ENCODE measurements at places on chromosomes 7 and 10.

DNA sequence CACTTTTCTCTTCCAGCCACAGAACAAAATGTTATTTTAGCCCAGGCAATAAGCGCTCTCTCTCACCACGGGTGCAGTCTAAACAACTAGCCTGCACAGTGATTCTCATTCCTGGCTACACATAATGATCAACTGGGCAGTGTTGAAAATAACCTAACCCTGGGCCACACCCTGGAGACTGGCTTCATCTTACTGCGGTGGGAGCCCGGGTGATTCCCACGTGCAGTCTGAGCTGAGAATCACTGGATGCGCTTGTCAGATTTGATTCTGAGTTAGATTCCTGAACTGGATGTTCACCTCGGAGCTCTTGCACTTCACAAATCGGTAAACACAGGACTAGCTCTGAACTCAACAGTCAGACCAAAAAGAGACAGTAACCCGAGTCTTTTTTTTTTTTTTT lies 14.9 kb downstream of the ZC3HAV1 start:
- no peak for DNase-seq

- DNase-seq, result no peak
These were observed 23.6 kb upstream of the PRSS37 start for GRCh38 chr7:141864765-141865447.

GRCh38 chr7:73715648-73716317 lies 3.7 kb downstream of the STX1A start:
- no peak for DNase-seq

GRCh38 chr10:18221123-18221522 lies 80.9 kb downstream of the CACNB2 start:
- no peak for DNase-seq

DNA sequence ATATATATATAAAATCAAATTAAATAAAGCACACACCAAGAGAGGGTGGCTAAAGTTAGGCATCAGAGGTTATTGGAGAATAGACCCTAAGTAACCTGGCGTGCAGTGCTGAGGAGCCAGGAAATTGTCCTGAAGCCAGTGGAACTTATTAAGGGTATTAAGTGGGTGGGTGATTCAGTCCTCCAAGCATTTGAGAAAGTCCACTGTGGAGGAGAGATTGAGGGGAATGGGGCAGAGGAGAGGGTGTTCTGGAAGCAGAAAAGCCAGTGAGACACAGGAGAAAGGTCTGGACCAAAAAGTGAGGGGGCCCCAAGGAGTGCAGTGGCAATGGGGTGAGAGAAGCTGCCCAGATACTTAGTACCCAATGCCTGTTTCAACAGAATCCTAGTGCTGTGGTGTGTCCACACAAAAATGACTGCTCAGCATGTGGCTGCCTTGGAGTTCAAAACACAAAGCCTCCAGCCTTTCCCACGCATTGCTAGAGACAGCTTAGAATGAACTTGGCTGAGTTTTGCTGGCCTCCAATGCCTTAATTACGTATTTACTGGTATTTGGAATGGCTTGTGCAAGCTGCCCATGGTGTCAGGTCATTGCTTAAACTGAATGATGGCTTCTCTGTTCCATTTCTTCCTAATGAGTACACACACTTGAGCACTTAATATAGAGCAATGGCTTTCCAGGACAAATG lies 44.9 kb upstream of the CHST15 start:
- peak; percentile 39 for DNase-seq

DNA sequence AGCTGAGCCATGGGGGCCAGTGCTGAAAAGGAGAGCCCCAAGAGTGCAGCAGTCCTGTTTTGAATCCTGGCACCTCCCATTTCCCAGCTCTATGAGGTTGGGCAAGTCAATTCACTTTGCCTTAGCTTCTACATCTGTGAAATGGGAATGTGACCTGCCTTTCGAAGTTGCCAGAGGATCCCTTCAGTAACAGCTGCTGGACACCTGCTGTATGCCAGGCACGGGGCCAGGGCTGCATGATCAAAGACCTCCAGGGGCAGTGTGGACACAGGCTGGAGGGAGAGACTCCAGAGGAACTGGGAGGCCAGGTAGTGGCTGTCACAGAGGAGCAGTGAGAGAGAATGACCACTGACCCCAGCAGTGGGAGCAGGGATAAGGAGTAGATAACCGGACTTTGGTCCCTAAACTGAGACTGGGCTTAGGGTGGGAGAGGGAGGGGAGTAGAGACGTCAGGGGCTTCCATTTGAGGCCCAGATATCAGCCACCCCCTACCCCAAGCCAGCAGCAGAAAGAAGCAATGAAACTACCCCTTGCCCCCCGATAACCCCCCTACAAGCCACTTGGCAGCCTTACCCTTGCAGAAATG lies 45.2 kb downstream of the SRRM3 start:
- DNase-seq, result no peak

DNA sequence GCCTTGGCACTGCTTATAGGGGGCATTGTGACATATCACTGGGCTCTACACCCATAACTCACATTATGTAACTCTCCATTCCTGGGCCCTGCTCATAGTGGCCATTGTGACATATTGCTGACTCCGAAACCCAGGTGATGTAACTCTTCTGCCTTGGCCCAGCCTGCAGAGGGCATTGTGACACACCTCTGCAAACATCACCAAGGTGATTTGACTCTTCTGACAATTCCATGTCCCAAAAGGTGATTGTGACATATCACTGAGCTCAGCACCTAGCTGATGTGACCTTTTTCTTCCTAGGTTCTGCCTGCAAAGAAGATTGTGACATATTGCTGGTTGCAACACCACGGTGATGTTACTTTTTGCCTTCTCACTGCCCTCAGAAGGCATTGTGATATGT lies 36.5 kb upstream of the ZNF680 start:
- DNase-seq, result no peak

- no peak for DNase-seq
These were observed 11.9 kb downstream of the COL13A1 start for GRCh38 chr10:69813632-69814031.

DNA sequence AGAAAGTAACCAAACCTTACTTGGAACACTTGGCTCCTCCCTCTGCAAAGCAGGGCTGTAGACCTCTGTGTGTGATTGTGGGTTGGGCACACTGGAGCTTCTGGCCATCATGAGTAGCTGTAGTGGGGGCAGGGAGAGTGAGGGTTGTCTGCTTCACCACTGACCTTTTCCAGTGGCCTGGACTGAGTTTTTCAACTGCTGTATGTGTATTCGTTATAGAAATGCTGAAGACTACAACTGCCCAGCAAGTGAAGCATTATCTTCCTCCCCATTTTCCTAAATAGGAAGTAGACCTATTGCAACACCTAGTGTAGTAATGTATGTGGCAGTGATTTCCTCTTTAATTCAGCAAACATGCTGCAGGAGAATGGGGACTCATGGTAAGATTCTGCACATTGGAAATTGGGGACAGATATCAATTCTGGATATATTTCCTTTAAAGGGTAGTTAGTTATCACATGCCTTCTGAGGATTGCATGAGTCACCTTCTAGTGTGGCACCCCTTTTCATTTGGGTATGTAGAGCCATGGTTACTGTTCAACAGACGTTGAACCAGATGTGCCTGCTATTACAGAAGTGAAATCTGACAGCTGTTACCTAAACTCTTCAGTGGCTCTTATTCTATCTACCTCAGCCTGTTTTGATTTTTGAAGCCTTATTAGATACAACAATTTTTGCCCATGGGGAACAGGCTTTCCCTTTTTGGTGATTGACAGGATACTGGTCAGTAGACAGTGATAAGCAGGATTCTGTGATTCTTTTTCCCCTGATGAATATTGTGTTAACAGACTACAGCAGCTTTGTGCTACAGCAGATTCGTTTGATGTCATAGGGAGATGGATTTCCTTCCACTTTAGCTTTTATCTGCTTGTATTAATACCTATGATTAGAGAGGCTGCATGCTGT lies 130.9 kb downstream of the SND1 start:
- DNase-seq, result no peak

GRCh38 chr10:29703271-29703670 lies 68.5 kb upstream of the SVIL start:
- no peak for DNase-seq

- DNase-seq, result no peak
These were observed 33.6 kb downstream of the DNMBP start for GRCh38 chr10:99975942-99976809.

GRCh38 chr10:130714742-130715467 lies 578.7 kb downstream of the GLRX3 start:
- no peak for DNase-seq

GRCh38 chr7:144725070-144725469 lies 110.8 kb downstream of the TPK1 start:
- DNase-seq, result no peak

DNA sequence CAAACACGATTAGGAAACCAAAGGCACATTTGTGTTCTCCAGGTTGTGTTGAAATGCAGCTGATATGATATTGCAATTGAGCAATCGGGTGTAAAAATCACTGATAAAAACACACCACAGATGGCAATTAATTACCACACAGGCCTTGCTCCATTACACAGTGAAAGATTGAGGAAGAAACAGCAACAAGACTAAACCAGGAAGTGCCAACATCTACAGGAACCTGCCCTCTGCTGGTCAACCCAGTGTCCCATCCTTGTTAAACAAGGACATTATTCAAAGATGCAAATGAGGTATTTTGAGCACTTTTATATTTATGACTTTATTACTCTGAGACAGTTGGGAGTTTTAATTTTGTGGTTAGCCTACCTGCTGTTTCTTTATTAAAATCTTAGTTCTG lies 765.6 kb upstream of the GHITM start:
- DNase-seq, result no peak

DNA sequence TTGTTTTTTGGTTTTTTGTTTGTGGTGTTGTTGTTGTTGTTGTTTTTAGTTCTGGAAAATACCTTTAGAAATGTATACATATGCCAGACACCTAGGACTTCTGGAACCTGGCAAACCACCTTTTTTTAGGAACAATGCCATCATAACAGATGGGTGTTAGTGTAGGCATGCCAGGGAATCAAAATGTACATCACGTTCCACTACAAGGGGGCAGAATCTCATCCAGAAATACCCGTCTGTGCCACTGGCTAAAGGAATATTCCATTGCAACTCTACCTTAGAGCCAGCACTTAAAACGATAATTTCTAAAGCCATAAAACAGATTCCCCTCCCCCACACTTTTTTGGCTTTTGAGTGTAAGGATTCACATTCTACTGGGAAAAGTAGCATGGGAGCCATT lies 239.8 kb downstream of the ETV1 start:
- no peak for DNase-seq
